ENCODE measurements at places on chromosomes 13 and 19.
A peak's percentile ranks its signal among the peaks of the same experiment; 100 is the strongest.

DNA sequence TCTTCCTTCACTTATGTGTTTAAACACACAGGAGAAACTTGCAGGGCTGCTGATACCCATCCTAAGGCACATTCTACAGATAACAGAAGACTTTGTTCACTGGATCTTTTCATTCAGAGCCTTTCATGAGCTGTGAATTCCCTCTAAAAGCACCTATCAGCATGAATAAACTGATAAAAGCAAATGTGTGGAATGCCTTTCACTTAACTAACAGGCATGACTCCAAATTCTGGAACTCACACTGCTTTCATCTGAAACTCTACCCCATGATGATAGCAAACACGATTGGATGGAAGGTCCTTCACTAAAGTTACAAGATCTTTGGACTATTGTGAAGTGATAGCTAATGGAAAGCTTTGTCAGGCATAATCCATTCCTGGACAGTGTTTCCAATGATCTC lies 457.3 kb downstream of the EFNB2 start:
- no peak for DNase-seq

- no peak for DNase-seq
Observed at GRCh38 chr19:46069806-46070341, 29.1 kb upstream of the IGFL4 start.

- DNase-seq, result no peak
Observed at GRCh38 chr19:17209126-17210036, 5.8 kb upstream of the USE1 start.

DNA sequence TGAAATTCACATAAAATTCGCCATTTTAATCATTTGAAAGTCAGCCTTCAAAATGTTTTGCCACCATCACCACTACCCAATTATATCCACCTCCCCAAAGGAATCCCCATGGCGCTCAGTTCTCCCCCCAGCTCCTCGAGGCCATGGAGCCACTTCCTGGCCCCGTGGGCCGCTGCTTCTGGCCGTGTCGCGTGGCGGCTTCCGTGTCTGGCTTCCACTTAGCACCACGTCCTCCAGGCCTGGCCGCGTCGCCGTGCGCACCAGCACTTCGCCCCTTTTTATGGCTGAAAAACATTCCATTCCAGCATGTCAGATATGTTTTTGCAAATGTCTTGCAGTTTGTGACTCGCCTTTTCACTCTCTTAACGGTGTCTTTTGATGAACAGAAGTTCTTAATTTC lies 46.7 kb upstream of the DCUN1D2 start:
- DNase-seq, result no peak

- DNase-seq, result no peak
Observed at GRCh38 chr19:6532244-6532999, 1.6 kb downstream of the TNFSF9 start.

- DNase-seq, result no peak
Observed at GRCh38 chr13:112113348-112113747, 46.4 kb downstream of the SOX1 start.

DNA sequence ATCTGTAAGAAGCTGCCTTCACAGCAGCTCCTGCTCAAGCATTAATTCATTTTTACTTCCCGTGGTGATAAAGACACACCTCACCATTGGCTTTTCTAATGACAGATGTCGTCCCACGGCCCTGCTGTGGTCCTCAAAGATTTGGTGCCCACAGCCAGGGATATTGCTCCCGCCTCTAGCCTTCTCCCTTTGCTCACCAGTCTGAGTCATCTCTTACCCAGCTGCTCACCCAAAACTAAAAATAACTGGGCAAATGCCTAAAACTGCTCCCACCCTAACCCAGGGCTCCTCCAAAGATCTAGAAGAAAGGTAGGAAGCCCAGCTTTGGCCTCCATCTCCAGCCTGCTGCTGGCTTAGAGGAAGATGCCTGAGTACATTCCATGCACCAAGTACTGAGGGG lies 371.1 kb upstream of the ZNF507 start:
- no peak for DNase-seq

DNA sequence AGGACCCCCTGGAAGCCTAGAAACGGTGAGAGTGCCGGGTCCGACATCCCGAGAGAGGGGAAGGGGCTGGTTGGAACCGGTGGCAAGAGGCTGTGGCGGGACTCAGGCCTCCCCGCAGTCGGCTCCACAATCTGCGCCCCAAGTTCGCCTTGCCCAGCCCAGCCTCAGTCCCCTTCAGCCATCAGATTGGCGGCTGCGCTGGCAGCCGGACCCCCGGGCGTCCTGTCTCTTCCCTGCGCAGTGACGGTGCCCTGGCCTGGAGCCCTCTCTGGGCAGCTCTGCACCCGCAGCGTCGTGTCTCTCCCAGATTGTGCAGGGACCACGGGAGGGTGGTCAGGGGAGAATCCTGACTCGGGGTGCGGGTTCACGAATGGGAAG lies 315 bp downstream of the ZNF492 start:
- no peak for DNase-seq

DNA sequence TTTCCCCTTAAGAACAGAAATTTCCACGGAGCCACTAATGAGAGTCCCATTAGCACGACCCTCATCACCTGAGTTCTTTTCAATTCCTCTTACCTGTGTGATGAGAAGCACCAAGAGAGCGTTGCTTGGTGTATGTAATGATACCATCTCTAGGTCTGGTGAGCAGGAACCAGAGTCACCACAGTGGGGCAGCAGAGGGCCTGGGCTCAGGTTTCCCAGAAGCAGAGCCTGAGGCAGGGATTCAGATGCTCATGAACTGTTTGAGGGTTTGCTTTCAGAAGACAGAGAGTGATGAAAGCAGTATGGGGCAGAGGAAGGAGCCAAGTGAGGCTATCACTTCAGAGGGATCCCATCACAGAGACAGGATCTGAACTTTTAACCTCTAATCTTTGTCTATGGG lies 3.1 kb upstream of the PTPRH start:
- DNase-seq, result no peak

- DNase-seq, result no peak
Observed at GRCh38 chr13:39350461-39350881, 252.5 kb downstream of the LHFPL6 start.

GRCh38 chr13:95624020-95624419 lies 20.5 kb downstream of the DZIP1 start:
- no peak for DNase-seq

DNA sequence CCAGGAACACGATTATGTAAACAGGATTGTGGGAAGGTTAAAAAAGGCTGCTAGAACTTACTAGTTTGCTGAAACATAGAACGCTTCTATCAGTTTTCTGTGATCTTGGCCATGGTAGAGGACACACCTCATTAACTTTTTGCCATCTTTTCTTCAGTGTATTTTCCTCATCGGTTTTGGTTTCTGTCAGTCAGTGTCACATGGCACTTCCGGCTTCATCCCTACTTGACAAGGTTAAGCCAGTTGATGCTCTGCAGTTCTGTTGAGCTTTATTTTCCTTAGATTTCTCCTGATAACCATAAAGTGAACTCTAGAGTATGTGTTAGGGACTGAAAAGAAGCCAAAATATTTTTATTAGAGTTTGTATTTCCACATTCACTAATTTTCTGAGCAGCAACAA lies 147.5 kb downstream of the NDFIP2 start:
- DNase-seq, result no peak

GRCh38 chr19:39846678-39847486 lies 703 bp upstream of the FBL start:
- DNase-seq, result no peak

DNA sequence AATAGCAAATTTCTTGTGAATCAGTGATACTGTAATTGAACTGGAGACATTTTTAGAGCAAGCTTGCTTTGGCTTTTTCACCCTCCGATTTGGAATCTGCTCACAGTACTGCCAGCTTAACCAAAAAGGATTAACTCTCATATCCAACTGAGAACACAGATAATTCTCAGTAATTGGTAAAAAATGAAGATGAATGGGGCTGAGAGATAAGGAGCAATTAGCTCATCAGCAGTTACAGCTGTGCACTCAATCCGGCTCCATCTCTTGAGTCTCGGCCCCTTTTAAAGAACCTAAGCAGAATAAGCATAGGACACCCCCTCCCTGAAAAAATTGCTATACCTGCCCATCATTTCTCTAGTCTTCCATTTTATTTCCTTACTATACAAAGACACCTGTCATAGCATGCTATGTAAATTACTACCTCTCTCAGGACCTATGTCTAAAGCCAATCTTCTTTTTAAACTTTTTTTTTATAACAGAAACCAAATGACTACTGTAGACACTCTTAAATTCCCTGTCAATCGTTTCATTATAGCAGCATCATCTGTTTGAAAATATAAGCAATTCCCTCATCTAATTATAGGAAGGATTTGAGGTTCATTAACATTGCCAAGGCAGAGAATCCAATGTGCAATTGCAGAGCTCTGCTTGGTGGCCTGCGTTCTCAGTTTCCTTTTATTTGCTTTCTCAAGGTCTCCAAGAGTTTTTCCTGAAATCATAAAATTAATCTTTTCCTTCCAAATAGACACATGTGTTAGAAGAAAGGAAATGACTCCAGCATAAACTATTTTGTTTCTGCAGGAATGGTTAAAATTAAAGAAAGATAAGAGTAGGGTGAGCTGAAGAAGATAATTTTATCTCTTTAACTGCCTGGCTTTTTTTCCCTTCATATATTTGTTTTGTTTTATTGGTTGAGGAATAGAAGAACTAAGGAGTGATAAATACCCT lies 242.1 kb downstream of the DACH1 start:
- DNase-seq, result no peak

DNA sequence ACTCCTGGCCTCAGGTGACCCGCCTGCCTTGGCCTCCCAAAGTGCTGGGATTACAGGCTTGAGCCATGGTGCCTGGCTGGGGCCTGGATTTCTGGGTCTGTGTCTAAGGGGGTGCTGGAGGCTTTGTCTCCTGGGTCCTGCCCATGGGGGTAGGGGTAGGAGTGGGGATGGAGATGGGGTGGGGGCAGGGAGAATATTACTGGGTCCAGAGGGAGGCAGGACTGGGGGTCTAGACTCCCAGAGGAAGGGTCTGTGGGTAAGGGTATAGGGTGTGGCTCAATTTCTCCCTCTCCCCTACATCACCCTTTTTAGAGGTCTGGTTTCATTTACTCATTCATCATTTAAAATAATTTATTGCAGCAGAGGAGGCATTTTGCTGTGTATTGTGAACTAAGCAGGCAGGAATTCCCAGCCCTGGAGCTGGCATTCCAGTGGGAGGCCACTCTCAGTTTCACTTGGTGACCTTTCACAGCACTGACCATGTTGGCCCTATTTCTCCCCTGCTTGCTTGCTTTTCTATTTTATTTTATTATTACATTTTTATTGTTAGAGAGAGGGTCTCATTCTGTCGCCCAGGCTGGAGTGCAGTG lies 810 bp upstream of the NFKBID start:
- no peak for DNase-seq

- no peak for DNase-seq
Observed at GRCh38 chr13:20424949-20425348, 100.7 kb downstream of the CRYL1 start.

- DNase-seq, result no peak
Observed at GRCh38 chr13:111927181-111927540, 139.8 kb upstream of the SOX1 start.

DNA sequence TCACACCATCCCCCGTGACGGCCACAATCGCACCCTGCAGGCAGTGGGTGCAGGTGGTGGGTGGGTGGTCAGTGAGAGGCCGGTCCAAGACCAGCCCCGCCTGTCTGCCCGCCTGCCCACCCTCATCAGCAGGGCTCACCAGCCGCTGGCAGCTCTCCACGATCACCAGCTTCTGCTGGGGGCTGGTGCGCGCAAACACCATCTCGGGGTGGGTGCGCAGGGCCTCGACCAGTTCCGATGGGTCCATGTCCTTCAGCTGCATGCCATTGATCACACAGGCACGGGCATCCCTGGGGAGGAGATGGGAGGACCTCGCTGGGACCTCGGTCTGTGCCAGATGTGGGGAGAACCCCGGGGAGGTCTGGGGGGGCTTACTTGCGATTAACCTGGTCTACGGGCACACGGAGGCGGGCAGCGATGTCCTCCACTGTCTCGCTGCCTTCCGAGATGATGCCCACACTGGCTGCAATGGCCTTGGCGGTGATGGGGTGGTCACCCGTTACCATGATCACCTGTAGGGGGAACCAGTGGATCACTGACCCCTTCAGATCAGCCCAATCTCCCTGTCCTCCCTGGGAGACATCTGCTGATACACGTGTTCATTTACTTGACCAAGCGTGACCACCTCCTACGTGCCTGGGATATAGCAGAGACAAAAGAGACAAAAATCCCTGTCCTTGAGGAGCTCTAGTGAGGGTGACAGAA lies 8.0 kb downstream of the ATP4A start:
- DNase-seq, result no peak

GRCh38 chr19:31140717-31141116 lies 208.5 kb downstream of the TSHZ3 start:
- DNase-seq, result no peak

- no peak for DNase-seq
Observed at GRCh38 chr19:6735181-6735911, 2.0 kb downstream of the GPR108 start.

DNA sequence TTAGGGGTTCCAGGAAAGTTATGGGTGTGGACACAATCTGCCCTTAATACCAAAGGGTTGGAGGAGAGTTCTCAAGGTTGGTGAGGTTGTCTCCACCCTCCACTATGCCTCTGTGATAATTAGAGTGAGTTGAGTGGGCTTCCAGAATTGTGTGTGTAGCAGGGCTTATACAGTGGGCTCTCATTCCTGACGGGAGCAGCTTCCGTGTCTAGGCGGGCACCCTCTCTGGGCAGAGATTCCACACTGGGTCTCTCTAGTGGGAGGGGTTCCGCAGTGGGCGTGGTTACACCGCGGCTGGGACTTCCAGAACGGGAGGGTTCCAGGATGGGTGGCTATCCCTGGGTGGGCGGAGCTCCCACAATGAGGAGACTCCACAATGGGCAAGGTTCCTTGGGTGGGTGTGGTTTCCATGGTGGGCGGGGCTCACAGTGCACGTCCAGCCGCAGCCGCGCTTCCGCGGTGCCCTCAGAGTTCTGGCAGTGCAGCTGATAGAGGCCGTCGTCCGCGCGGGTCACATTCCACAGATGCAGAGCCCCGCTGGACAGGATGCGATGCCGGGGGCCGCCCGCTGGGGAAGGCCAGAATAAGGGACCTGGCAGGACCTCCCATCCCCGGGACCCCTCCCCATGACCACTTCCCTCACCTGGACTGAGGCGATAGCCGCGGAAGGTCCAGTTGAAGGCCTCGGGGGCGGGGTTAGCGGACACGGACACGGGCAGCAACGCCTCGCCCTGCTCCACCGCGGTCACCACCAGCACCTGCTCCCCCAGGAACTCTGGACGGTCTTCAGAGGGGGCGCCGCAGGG lies 8.4 kb downstream of the NPHS1 start:
- DNase-seq, result no peak

DNA sequence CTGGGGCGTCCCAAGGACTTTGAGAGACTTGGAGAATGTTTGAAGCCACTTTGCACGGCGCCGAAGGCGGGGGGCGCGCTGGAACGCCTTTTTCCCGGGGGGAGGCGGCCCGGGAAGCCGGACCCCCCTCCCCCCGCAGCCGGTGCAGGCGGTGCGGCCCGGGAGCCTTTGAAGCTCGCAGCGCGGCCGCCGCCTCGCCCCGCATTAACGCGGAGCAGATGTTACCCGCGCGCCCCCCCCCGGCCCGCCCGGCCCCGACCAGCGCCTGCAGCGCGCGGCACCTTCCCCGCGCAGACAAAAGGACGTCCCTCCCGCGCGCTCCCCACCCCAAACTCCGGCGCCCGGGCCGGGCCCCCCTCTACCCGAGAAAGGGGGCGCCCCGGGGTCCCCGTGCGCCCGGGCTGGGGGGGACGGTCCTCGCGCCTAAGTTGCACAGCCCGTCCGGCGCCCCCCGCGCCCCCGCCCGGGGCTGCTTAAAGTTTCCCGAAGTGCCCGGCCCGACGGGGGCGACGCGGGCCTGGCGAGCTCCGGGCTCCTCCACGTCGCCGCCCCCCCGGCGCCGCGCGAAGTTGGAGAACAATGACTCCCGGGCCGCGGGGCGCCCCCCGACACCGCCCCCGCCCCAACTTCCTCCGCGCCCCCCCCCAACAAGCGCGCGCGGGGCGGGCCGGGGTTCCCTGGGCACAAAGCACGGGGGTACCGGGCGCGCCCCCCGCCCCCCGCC lies 685 bp downstream of the TCF3 start:
- peak; percentile 69 for DNase-seq
